Substantia nigra (tissue), 51 donors: ENCODE measurements at places on chromosomes 3 and 15.

DNA sequence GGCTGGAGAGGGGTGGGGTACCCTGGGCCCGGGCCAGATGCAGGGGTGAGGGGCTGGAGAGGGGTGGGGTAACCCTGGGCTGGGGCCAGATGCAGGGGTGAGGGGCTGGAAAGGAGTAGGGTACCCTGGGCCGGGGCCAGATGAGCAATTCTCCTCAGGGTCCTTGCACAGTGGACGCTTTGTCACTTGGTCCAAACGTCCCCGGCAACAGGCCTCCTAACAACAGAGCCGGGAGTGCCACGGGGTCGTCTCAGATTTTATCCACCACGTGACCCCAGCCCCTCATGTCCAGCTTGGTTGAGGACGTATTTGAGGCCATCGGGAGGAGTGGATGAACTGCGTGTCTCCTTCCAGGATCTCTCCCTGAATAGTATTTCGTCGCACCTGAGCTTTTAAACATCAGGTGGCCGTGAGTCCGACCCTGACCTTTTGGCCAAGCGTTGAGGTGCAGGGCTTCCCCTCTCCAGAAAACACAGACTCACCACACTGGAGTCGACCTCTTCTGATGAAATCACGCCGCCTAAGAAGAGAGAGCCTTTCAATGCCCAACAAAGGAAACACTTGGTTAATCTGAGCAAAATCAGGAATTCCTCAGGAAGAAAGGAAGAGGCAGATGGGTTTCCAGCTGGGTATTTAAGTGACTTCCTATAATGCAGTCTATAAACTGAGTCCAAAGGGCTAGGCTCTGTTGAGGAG is 12.8 kb upstream of the LRRC15 start:
- no peak for DNase-seq

DNA sequence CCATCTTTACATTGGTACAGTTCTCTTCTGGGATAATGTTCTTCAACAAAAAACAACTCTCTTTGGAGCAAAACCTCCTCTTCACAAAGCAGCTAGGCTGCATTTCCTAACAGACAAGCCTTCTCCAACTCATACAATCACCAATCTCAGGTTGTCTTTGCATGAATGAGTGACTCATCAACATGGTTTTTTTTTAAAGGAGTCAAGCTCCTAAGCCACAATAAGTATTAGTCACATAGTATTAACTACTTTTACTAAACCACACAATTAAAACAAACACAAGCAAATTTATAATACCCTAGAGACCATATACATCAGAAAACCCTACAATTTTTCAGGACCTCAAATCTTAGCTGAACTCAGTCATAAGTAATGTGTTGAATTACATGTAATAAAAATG is 137.4 kb downstream of the TBC1D5 start:
- no peak for DNase-seq

- DNase-seq: no peak
Measured at GRCh38 chr3:124839896-124840295, 47.3 kb downstream of the ITGB5 start.

- DNase-seq: no peak
Measured at GRCh38 chr3:59802045-59802444, 752.2 kb upstream of the CFAP20DC start.

DNA sequence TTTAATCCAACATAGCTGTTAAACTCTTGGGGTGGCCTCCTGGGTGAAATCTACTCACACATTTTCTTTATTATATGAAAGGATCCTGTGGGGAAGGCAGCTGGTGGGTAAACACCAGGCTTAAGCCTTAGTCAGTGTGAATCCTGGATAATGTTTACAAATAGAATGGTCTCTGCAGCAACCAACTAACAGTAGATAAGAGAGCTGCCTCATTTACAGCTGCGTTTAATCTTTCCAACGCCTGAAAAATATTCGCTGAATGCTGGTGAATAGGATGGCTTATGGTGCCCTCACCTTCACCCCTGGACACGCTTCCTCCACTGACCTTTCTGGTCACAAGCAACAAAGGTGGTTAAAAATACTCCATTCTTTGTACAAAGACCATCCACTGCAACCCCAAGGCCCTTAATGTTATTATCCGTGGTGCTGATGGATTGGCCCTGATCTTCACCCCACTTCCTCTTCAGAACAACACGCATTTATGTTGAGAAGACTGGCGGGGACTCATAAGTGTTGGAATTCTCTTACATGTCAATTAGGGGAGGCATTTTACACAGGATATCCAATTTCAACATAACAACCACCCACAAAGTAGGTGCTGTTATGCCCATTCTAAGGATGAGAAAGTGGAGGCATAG is 120.0 kb upstream of the FRMD4B start:
- DNase-seq: no peak

GRCh38 chr3:108377384-108377783 is 81.0 kb downstream of the HHLA2 start:
- DNase-seq: no peak

GRCh38 chr3:55246033-55246432 is 241.1 kb downstream of the WNT5A start:
- no peak for DNase-seq

DNA sequence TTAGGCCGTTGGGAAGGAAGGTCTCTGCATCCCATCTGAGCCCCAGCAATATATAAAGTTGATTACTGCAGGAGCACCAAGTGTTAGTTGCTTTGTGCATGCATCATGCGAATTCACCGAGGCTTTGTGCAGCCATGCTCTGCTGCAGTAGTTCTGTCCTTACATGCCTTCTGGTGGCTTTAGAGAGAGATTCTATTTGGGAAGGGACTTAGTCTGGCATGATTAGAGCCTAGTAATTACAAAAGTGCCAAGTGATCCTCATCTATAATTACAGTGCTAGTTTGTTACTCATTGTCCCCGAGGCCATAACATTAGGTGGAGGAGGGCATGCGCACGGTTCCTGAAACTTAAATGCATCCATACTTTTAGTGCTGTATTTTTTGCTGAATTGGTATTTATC is 353.6 kb downstream of the CNTN4 start:
- DNase-seq: no peak

DNA sequence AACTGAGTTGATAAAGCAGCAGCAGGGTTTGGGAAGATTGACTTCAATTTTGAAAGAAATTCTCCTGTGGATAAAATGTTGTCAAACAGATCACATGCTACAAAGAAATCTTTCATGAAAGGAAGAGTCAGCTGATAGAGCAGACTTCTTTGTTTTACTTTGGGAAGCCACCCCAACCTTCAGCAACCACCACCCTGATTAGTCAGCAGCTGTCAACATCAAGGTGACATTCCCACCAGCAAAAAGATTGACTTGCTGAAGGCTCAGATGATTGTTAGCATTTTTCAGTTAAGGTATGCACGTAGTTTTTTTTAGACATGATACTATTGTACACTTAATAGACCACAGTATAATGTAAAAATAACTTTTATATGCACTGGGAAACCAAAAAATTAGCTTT is 87.6 kb upstream of the ACKR4 start:
- no peak for DNase-seq

DNA sequence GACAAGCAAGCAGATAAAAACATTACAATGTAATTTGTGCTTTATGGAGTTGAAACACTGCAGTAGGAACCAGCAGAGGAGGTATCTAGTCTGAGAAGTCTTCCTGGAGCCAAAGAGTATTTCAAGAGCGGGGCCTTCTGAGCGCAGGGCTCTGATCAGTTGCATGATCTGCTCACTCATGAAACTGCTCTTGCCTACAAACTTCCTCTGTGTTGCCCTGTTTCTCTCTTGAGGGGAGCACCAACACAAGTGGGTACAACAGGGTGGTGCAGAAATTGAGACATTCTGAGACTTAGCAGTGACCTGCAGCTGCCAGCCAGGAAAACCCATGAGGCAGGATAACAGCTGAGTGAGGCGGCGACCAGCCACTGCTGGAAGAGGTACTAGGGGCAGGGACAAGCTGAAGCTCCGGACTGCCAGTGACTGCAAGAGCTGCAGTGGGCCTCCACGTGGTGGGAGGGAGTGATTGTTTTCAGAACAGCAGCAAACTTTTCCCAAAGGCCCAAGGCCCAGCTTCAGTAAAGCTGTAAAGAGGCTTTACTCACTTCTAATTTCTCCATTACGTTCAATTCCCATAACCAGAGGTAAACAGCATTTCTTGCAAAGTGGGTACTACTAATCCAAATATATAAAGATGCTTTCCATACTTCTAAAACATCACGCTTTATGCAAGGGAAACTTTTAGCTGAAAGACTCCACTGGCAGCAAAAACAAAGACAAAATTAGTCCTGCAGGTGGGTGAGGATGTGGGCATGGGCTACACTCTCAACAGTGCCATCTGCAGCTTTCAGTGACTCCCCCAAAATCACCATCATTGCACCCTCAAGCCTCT is 69.0 kb upstream of the LPP start:
- DNase-seq: no peak

DNA sequence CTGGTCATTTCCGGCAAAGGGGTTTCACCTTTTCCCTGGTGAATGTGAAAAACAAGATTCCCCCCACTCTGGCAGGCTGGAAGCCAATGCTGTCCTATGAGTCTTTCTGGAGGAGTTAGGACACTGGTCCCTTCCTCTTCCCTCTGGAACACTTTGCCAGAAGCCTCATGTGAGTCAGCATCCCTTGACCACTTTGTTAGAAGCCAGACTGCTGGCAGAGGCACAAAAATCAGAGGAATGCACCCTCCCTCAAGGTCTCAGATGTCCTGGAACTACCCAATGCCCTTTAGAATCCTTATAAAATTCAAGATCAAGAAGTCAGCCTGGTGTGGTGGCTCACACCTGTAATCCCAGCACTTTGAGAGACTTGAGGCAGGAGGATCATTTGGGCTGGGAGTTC is 26.6 kb downstream of the ITGB5 start:
- DNase-seq: no peak

GRCh38 chr3:98957681-98958080 is 56.2 kb upstream of the DCBLD2 start:
- DNase-seq: no peak

GRCh38 chr15:60635507-60636352 is 156.8 kb upstream of the ICE2 start:
- no peak for DNase-seq

GRCh38 chr3:154324919-154325318 is 632 bp upstream of the DHX36 start:
- DNase-seq: no peak

- no peak for DNase-seq
Measured at GRCh38 chr15:97026781-97027180, 696.3 kb downstream of the NR2F2 start.

DNA sequence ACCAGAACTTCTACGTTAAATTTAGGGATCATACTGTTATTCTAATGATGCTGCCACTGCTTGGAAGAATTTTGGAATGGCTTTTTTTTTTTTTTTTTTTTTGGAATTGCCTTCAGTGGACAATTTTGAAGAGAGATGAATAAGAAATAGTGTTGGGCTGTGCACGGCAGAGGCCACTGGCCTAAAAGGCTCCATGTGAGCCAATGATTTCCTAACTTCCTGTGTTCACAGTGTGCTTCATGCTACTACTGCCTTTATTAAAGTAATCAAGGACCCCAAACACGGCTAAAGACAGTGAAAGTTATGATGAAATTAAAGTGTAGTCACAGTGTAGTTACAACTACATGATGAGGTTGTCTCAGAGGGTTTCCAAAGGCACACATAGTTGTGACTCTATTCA is 100.8 kb upstream of the TNFAIP8L3 start:
- no peak for DNase-seq

DNA sequence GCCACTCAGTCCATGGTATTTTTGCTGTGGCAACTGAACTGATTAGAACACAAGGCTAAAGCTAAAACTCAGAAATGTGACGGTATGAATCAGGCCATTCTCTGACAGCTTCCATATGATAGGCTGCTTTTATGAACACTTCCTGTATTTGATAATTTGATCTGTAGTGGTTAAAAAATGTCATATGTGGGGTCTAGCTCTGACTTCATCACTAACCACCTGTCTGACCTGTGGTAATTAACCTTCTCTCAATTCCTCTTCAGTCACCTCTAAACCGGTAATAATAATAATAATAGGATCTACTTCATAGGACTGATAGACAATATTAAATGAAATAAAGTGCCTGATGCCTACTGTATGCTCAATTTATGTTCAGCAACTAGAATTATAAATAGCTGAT is 223.2 kb downstream of the MBNL1 start:
- DNase-seq: no peak

DNA sequence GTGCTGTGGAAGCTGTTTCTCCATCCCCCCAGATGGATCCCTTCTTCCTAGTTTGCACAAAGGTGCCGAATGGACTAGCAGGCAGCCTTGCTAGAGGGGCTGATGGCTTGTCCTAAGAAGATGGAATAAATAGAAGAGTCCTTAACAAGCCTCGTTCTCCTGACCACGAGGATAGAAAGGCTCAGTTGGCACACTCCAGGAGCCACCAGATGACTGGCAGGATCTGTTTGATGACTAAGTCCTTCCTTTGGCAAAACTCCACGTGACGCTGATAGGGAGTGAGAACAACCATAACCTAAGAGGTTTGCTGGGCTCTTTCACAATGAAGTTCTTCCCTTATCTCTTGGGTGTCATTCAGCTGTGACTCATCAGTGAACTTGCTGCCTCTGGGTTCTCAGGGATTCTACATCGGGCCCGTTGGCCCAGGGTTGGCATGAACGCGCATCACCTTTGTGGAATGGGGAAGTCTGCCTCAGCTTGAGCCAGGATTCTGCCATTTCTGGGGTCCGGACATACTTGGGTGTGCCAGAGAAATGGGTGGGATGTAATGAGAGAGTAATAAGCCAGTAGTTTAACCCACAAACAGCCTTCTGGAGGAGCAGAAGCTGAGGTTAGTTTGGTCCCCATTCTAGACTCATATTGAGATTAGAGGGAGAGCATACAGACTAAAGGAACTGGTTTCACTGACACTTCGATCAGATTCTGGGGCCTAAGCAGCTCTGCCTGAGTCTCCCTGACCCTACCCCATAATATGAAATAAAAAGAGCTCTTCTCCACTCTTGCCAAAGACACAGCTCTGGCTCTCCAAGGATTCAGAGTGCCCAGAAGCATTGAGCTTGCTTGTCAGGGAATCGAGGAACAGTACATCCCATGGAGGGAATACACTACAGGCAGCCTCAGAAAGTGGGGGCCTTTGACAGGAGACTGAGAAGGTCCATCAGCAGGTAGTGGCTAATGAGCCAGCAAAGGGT is 2.0 kb upstream of the MELTF start:
- DNase-seq: no peak

GRCh38 chr3:57652203-57652602 is 40.7 kb downstream of the DENND6A start:
- no peak for DNase-seq

- no peak for DNase-seq
Measured at GRCh38 chr3:14706096-14706495, 31.2 kb downstream of the C3orf20 start.

DNA sequence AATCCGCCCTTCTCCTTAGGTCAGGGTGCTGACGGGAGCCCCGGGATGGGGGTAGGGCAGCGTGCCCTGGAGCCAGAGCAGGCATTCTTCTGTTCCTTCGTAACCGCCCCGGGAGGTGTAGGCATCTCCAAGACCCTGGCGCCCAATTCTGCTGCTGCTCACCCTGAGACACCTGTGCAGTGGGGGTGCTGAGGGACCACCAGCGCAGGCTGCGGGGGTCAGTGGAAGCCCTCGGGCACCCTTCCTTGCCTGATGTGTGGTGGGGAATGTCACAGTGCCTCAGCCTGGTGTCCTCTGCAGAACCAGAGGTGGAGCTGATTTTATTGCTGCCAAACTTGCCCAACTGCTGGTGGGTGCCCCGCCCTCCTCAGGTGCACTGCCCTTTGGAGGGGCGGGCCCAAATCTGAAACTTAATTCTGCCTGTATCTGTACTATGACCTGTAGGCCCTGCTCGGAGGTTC is 7.3 kb downstream of the CSK start:
- no peak for DNase-seq

GRCh38 chr15:63948971-63949370 is 97.3 kb downstream of the DAPK2 start:
- no peak for DNase-seq

GRCh38 chr15:68389936-68390817 is 41.8 kb downstream of the ITGA11 start:
- DNase-seq: no peak
